ENCODE measurements at places on chromosomes 7 and 10. TPM values are rescaled to one million over a fixed set of nuclear protein-coding genes. Genes with fewer than 3 reads are reported as not detected.
A peak's percentile ranks its signal among the peaks of the same experiment; 100 is the strongest.

GRCh38 chr7:101243646-101244374, 1.1 kb downstream of the FIS1 start:
- no peak for DNase-seq

SSC4D gene
- total RNA-seq: not detected

GRCh38 chr10:103197174-103197573, 4.1 kb upstream of the NT5C2 start:
- peak; percentile 87 for DNase-seq

DNA sequence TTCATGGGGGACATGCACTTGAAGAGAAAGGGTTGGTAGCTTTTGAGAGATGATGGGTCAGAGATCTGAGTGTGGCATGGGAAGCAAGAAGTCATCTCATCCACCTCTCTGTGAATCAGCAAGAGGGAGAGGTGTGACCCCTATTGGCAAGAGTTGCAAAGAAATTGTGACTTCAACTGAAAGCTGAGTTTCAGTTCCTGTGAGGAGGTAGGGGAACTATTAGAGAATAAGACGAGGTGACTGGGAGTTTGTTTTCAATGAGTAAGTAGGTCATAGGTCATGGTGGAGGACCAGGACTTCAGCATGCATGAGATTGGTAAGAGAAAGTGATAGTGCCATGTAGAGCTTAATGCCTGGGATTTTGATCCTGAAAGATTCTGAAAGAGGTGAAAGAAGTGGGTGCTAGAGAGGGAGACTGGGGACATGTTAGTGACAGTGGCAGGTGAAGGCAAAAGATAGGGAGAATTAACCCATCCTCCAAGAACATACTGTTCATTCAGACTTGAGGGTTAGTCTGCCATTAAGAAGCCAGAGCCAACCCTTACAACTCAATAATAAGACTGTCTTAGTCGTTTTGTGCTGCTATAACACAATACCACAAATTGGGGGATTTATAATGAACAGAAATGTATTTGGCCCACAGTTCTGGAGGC, 75.5 kb upstream of the CAPZA2 start:
- DNase-seq: no peak

SUN3 gene
- not detected for total RNA-seq

WDFY4 gene
- 33.8 TPM for total RNA-seq

HOGA1 gene
- 2.6 TPM for total RNA-seq

NXPH1 gene
- 0.32 TPM for total RNA-seq

GRCh38 chr10:63083904-63084689, 49.0 kb upstream of the NRBF2 start:
- no peak for DNase-seq

CYP3A7 gene
- total RNA-seq: not detected

- no peak for DNase-seq
Observed at GRCh38 chr7:17521437-17521836, 223.0 kb downstream of the AHR start.

DNA sequence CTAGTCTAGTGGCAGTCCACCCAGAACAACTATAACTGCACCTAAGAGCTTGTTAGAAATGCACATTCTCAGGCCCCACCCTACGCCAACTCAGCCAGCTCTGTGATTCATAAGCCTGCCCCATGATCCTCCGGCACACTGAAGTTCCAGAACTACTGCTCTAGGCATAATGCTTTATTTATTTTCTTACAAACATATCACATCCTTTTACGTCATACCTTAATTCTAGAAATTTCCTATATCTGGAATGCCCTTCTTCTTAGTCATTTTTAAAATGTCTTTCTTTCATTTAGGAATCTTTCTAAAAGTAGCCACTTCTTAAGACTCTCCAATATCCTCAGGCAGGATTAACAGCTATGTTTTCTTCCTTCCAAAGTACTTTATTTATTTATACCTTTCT, 480.1 kb downstream of the INHBA start:
- DNase-seq: no peak

GRCh38 chr10:132649651-132650360, 112.2 kb downstream of the INPP5A start:
- DNase-seq: no peak

- peak; percentile 70 for DNase-seq
Observed at GRCh38 chr7:27188386-27189294, 3.6 kb upstream of the HOXA11 start.

Measured in ascending aorta (tissue), 2 donors.